ENCODE measurements at places on chromosomes 7 and 10.

GRCh38 chr10:71649631-71650030 is 69.9 kb downstream of the C10orf105 start:
- DNase-seq: no peak

GRCh38 chr10:49610114-49610457 is at the start of gene SLC18A3:
Gene SLC18A3 (plus strand): TSS chr10:49610310. CDS start chr10:49610741, 431 bp downstream.
- DNase-seq: no peak

DNA sequence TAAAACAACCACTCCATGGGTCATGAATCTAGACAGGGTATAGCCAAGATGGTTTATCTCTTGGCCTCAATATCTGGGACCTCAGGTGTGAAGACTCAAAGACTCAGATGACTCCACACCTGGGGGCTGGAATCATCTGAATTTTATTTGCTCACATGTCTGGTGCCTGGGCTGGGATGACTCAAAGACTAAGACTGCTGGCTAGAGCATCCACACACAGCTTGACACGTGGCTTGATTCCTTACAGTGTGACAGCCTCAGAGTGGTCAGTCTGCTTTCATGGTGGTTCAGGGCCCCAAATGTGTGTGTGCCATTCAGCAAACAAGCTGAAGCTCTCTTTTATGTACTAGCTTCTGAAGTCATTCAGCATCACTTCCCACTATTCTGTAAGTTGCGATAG is 333.7 kb downstream of the RNLS start:
- DNase-seq: no peak

- no peak for DNase-seq
Measured at GRCh38 chr7:84190016-84190705, 4.4 kb downstream of the SEMA3A start.

DNA sequence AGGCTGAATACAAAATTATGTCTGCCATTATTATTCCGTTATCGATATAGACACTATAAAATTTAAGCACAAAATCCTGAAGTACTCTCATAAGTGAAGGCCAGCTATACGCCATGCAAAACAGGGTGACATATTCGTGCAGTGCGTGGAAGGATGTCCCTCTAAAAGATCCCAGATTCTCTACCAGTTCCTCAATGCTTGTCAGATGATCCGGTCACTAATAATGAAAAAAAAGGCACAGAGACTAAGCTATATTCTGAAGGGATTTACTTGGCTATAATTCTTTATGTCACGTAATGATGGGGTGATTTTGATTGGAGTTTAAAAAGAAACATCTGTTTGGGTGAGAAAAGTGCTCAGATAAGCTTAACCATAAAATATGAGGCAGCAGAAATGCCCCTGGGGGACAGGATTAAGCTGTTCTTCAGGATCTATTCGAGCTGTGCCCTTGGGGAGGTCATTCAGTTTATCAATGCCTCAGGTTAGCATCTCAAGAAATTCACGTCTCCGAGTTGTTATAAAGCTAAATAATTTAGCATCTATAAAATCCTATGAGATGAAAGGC is 229.7 kb upstream of the PITRM1 start:
- no peak for DNase-seq

- DNase-seq: no peak
Measured at GRCh38 chr10:78706726-78707540, 361.8 kb upstream of the ZMIZ1 start.

DNA sequence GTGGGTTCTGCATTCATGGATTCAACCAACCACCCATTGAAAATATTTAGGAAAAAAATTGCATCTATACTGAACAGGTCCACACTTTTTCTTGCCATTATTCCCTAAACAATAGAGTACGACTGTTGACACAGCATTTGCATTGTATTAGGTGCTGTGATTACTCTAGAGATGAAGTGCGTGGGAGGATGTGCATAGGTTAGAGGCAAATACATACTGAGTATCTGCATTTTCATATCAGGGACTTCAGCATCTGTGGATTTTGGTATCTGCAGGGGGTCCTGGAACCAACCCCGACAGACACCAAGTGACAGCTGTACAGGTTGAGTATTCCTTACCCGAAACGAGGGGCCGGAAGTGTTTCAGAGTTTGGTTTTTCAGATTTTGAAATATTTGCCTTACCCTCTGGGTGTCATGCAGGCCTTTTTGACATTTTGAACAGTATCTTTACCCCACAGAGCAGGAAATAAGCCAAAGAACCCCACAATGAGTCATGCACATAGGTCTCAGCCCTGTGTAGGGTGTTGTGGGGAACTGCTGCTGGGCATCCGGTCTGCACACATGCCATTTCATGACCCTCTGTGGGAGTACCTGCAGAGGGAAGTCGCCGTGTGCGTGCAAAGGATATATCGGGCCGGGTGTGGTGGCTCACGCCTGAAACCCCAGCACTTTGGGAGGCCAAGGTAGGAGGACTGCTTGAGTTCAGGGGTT is 14.5 kb downstream of the NUDT5 start:
- DNase-seq: peak; percentile 34

DNA sequence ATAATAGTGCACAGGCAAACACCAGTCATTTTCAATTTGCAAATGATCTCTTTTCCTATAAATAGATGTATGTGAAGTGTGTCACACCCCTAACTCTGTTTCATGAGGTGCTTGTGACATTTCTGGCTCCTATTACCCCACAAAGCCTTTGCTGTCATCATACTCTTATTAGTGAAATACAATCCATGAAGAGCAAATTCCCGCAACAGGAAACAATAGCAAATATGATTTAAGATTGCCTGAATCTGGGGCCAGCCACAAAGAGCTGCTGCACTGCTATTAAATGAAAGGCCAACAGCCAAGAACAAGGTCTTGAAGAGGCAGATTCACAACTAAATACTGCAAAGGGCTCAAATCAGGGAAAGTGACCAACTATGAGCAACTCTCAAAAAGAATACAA is 96.3 kb upstream of the CAV2 start:
- DNase-seq: no peak

- no peak for DNase-seq
Measured at GRCh38 chr10:124155781-124156435, 62.5 kb upstream of the CHST15 start.

DNA sequence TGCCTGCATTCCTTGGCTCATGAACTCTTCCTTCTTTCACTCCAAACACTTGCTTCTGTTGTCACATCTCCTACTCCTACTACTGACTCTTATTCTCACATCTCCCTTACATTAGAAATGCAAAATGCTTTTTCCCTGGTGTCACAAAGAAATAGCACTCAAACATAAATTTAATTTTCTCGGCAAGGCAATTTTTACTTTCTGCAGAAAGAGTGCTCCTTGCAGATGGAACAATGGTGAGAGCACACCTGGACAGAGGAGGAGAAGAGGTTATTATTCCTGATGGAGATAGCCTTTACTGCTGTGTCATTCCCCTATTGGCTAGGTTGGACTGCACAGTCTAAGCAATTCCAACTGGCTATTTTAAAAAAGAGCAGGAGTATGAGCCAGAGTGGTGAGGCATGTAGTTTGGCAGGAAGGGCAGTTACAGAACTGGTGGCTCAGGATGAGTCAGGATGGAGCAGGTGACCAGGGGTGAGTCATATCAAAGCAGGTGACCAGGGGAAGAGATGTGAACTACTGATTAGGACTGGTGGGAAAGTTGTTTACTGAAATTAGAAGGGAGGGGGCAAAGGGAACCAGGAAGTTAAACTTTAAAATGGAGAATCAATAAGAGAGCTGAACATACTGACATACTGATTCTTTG is 52.9 kb downstream of the CYP2C9 start:
- no peak for DNase-seq

- no peak for DNase-seq
Measured at GRCh38 chr7:66824041-66824440, 83.5 kb downstream of the RABGEF1 start.

DNA sequence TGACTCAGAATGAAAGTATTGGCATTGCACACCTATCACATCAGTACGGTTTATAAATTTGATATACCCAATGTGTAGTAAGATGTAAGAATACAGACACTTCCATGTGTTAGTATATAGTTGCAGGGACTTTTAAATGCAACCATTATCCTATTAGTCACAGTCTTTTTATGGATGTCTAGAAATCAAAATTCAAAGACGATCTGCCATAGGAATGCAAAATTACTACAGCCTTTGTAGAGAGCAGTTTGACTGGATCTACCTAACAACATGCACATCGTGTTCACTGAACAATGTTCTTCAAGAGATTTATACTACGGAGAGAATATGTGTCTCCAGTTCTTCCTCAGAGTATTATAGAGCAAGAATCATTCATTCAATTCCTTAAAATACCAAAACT is 317.3 kb upstream of the HGF start:
- no peak for DNase-seq

GRCh38 chr7:107938456-107939250 is 47.7 kb downstream of the DLD start:
- no peak for DNase-seq

DNA sequence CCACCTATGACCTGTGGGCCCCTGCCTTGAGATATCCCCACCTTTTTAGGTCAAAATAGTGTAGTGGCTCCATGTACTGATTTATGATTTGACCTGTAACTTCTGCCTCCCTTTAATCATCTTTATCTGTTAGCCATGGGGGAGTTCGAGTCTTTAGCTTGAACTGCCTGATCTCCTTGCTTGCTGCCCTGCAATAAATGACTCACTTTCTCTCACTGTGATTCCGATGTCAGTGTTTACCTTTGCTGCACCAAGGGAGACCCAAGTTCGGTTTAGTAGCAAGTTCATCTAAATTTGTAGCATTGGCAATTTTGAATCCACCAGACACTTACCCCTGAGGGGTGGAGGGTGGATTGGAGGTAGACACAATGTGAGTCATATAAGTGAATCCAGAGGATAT is 814.6 kb upstream of the AUTS2 start:
- no peak for DNase-seq

GRCh38 chr10:94645285-94645684 is 38.2 kb upstream of the CYP2C18 start:
- DNase-seq: no peak

DNA sequence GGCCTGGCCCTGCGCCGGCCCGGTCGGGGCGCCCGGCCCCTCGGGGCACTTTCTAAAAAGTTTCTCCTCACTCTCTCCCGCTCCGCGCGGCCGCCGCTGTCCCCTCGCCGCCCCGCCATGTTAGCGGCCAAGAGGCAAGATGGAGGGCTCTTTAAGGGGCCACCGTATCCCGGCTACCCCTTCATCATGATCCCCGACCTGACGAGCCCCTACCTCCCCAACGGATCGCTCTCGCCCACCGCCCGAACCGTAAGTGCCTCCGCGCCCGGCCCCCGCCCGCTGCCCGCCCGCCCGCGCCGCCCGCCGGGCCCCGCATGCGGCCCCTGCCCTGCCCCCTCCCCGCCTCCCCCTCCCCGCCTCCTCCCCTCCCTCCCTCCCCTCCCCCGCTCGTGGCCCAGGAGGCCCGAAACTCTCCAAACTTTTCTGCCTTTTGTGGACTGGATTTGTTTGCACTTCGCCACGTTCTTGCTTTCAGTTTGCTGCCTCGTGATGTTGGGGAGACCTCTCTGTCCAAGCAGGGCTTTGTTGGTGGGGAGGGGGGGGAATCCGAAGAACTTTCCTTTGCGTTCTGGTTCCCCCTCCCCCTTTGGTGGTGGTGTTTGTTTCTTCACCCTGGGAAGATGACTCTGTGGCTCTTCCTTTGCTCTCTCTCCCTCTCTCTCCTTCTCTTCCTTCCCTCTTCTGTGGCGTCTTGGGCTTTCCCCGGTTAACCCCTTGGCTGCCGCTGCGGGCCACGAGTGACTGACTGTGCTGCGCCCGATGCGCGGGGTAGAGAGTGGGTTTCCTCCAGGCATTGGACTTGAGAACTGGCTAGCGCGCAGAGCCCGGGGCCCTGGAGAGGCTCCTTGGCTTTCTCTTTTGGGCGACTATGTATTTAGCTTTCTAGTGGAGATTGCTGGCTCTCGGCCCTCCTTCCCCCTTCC is 1.6 kb downstream of the TCF7L2 start:
- peak; percentile 26 for DNase-seq

- no peak for DNase-seq
Measured at GRCh38 chr7:15753887-15754579, 67.5 kb upstream of the MEOX2 start.

GRCh38 chr7:21041666-21042065 is 255.0 kb upstream of the SP8 start:
- DNase-seq: no peak

- no peak for DNase-seq
Measured at GRCh38 chr7:73899731-73900142, 38.8 kb downstream of the TMEM270 start.

DNA sequence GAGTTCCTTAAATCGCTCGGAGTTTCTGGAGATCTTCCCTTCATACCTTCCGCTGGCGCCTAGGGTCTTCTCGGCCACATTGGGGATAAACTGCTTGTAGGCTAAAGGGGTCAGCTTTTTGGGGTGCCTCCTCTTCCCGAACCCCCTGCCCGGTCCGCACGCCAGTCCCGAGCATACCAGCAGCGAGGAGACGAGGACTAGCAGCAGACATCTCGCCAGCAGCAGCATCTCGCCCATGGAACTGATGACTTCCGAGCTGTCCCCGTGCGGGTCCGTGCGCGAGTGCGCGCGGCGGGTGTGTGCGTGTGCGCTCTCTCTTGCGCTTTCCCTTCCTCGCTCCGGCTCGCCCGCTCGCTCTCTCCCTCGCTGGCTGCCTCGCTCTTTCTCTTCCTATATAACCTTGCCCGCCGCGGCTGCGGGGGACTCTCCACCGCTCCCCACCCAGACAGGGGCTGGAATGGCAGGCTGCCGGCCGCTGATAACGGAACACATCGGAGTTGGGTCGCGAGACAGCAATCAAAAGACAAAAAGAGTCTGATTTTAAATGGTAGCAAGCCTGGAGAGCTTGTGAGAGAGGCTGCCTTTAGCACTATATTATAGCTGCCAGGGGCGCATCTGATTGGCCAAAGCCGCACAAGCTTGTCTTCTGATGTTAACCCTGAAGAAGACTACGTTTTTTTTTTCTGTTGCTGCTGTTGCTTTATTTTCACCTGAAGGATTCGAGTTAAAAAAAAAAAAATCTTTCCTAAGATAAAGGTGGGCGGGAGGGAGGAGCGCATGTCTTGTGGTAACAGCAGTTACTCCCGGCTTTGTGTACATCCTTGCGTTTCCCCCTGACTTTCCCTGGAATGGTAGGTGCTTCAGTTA is at the start of gene SHH:
Gene SHH, minus strand, starts transcription at position 569 of the 867 bp plus-strand sequence. Its CDS starts 341 bp downstream, at position 228.
- no peak for DNase-seq

- no peak for DNase-seq
Measured at GRCh38 chr10:127982601-127983000, 75.7 kb downstream of the PTPRE start.

GRCh38 chr10:78405231-78405630 is 371.6 kb downstream of the RPS24 start:
- DNase-seq: no peak

GRCh38 chr7:142914121-142914520 is 19.4 kb downstream of the TRPV5 start:
- DNase-seq: no peak

DNA sequence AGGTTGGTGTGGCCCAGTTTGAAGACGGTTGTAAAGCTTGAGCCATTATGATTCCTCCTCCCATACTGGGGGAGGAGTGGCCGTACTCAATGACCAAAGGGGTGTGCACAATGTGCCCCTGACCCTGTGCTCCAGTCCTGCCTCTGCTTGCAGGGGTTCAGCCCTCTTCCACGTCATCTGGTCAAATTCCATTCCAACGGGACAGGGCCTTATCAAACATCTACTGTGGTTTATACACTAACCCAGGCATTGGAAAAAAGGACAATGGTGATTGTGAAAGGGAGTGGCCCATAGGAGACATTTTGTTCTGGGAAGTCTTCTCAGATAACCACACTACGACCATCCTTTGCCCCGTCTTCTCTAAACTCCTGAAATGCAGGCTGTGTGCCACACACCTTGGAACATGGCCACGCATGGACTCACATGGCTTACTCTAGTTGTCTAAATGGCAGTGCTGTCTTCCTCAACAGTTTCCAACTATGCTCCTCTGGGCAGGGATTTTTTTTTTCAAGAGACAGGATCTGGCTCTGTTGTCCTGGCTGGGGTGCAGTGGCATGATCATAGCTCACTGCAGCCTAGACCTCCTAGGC is 103.0 kb downstream of the JCAD start:
- DNase-seq: no peak
